ENCODE measurements at places on chromosomes 5 and 9. TPM values are rescaled to one million over a fixed set of nuclear protein-coding genes. Genes with fewer than 3 reads are reported as not detected.

SLC6A19 gene
- total RNA-seq, result not detected

DNA sequence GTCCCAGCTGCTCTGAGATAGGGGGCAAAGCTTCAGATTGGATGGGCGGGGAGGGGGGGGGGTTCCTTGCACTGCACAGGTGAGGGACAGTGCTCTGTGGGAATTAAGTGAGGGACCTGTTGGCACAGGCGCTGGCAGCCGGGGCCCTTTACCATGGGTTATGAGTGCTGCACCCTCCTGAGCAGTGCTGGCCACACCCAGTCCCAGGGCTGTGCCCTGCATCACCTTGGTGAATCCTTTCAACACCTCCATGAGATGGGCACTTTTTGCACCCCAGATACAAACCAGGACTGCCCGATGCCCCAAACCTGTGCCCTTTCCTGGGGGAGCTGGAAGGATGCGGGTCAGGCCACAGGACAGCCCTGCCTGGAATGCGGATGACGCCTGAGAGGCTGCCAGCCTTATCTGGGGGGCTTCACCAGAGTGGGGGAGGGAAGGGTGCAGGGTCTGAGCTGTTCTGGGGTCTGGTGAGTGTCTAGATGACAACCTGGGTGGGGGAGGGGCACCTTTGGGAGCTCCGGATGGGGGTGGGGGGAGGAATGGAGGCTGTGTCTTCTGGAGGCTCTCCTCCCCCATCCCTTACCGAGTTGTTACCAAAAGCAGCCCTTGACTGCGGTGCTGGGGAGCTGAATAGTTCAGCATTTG is 5.2 kb downstream of the CRB2 start:
- H3K36me3 ChIP-seq, result no peaks in the 10 kb centered on the region
- DNase-seq, result peak; percentile 58
- peak overlapping the region; percentile 64 for H3K27ac ChIP-seq
- peaks cover 10% of the 10 kb centered on the region for H3K4me1 ChIP-seq

DNA sequence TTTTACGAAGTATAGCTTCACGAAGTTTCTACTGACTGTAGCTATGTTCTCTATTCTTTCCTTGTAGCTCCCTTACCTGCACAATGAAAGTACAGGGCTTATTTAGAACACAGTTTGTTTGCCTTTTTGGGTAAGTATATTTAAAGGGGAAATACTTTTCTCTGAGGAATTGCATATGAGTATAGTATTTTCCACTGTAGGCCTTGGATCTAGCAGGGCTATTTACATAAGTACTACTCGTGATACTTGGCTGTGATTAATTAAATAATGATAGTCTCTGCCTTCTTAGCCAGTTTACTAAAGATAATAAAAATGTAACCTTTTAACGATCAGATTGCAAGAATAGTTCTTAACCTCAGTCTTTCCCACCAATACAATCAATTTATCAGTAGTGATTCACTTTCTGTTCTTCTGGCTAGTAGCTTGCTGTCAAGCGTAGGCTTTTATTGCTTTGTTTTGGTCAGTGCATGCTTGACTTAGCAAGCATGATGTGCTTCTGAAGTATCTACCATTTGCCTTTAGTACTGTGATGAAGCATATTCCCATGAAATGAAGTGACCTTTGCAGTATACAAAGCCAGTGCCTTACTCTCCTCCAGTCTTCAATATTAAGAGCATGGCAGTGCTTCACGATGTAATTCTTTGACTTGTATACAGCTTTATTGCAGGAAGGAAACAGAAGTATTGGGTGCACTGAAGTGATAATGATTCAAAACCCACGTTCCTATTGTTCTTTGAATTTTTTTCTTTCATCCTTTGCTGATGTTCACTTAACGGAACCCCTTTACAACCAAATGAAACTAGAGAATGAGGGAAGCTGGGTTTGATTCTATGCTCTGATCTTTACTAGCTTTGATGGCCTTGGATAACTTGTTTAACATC is 64.2 kb downstream of the SLC44A1 start:
- H3K4me1 ChIP-seq, result peaks cover 22% of the 10 kb centered on the region
- H3K27me3 ChIP-seq, result no peaks in the 10 kb centered on the region
- DNase-seq, result no peak
- H3K4me3 ChIP-seq, result no peak overlapping the region

DNA sequence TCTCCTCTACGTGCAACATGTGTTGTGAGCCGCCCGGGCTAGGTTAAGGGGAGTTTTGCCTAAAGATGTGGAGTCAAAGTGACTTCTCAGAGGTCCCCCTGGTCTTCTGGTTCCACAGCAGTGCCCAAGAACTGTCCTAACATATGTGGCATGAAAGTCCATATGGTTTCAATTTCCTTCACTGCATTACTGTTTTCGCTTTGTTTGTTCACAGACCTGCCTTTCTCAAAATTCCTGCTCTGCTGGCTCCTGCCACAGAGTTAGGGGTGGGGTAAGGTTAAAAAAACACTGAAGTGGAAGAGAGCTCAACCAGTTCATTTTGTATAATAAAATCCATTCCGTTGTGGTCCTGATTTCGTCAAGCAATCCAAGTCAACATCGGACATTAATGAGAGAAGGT is 289.4 kb downstream of the DMAC1 start:
- no peaks in the 10 kb centered on the region for H3K4me1 ChIP-seq
- no peak for DNase-seq
- no peaks in the 10 kb centered on the region for H3K36me3 ChIP-seq
- no peaks in the 10 kb centered on the region for H3K27me3 ChIP-seq

DNA sequence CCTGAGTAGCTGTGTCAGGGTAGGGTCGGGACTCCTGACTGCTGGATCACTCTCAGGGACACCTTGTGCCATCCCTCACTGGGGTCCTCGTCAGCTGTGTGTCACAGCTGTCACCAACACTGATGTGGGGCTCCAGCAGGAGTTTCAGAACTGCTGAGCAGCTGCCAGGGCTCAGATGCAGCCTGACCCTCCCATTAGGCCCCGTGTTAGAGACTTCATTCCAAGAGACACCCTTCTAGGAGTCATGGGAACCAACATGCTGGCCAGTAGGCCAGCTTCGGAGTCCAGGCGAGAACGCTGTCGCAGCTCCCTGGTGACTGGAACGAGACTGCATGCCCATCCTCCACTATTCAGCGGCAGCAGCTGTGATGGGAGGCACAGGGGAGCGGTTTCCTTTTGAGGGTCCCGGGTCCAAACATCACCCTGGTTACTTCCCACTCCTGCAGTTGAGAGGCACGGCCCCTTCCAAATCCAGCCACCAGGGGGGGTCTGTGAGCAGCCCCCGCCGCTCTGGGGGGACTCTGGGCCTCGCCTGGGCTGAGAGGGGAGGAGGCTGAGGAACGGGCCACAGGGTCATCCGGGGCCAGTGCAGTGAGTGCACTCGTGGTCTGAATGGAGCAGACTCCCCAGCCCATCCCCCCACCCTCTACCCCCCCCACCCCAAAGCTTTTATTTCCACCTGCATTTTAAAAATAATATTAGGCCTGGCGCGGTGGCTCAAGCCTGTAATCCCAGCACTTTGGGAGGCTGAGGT is 12.6 kb upstream of the TCF7 start:
- peak; percentile 64 for DNase-seq
- no peak overlapping the region for H3K4me3 ChIP-seq
- no peak overlapping the region for H3K27ac ChIP-seq
- H3K4me1 ChIP-seq, result peaks cover 6% of the 10 kb centered on the region

GRCh38 chr9:70228611-70229010 is 30.2 kb upstream of the SMC5 start:
- no peak for DNase-seq
- no peaks in the 10 kb centered on the region for H3K36me3 ChIP-seq
- no peak overlapping the region for H3K27ac ChIP-seq
- no peaks in the 10 kb centered on the region for H3K27me3 ChIP-seq
- H3K4me1 ChIP-seq, result no peaks in the 10 kb centered on the region

- H3K4me3 ChIP-seq, result no peak overlapping the region
- H3K36me3 ChIP-seq, result no peaks in the 10 kb centered on the region
- peaks cover 44% of the 10 kb centered on the region for H3K27me3 ChIP-seq
- no peak for DNase-seq
- no peak overlapping the region for H3K27ac ChIP-seq
Measured at GRCh38 chr5:324736-325612, 3.5 kb downstream of the AHRR start.
